ENCODE measurements at places on chromosomes 5 and 9.

GRCh38 chr5:522116-522515 is 2.1 kb downstream of the SLC9A3 start:
- DNase-seq: no peak

GRCh38 chr9:92934321-92934720 is 13.0 kb upstream of the FGD3 start:
- DNase-seq: no peak

- DNase-seq: no peak
These were observed 45.4 kb downstream of the TMEM252 start for GRCh38 chr9:68495247-68495646.

DNA sequence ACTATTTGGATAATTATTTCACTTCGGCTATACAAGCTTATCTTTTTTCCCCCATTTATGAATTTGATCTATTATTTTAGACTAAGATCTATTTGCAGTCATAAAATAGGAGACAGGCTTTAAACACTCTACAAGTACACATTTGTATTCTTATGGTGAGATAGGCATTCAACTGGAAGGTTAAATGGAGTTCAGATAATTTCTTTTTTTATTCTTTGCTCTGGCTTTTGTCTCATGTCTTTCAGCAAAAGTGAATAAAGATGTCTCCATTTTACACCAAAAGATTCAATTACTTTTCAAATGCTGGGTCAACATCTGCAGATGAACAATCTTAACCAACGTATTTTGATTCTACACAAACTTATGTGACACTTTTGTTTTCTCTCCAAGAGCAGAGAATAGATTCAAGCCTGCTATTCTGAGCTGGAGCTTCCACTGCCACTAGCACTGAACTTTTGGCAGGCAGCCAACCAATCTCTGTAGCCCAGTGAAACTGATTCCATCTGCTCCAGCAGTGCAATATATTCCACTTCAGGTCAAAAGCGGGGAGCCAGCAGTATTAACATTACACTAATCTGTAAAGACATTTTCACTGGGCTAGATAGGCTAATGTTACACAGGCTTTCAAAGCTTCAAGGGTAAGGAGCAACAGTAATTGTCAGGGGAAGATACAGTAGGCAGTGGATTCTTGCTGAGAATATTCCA is 452.0 kb upstream of the ZNF608 start:
- DNase-seq: no peak

- no peak for DNase-seq
These were observed 21.0 kb downstream of the ANKRD33B start for GRCh38 chr5:10584714-10585517.

- DNase-seq: no peak
These were observed 49.0 kb upstream of the RIC1 start for GRCh38 chr9:5579881-5580280.

DNA sequence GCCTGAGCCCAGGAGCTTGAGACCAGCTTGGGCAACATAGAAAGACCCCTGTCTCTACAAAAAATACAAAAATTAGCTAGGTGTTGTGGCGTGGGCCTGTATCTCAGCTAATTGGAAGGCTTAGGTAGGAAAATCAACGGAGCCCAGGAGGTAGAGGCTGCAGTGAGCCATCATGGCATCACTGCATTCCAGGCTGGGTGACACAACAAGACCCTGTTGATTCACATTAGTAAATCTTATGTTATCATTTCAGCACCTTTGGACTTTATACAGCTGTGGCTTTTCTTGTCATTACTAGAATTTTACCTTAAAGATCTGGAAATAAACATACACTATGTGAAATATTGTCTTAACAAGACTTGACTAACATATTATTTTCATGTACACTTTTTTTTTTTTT is 185.0 kb downstream of the ZNF608 start:
- no peak for DNase-seq

Data from activated effector memory CD4-positive, alpha-beta T cell treated with anti-CD3 and anti-CD28 coated beads, Interleukin-2, amount 50 U/mL, for 16 hours (primary cell).